ENCODE measurements at places on chromosomes 12 and 14.

- DNase-seq, result no peak
Observed at GRCh38 chr14:69900603-69901002, 21.4 kb downstream of the SMOC1 start.

GRCh38 chr12:125981610-125982253 lies 916.5 kb downstream of the AACS start:
- no peak for DNase-seq

DNA sequence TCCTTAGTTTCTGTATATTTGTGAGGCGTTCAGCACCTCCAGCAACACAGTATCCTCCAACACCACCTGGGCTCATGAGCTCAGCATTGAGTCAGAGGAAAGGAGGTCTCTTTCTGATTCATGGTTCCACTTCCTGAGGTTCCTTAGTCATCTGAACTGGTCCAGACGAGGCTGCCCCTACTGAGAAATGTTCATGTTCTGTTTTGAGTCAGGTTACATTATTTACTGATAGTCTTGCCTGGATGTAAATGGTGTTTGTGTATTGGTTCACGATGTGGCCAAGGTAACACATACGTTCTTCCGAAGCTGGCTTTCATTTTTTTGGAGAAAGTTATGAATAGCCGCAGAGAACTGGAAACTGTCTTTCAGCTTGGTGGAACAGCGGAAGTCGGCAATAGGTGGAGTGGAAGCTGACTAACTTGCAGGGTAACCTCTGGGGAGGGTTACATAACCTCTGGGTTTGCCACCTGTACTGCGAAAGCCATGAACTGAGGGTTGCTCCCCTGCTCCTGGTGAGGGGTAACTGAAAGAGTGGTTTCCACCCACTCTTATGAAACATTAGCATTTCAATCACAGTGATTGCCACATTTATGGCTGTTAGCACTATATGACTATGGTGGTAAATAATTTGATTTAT lies 42.2 kb upstream of the MANSC4 start:
- peak; percentile 77 for DNase-seq

DNA sequence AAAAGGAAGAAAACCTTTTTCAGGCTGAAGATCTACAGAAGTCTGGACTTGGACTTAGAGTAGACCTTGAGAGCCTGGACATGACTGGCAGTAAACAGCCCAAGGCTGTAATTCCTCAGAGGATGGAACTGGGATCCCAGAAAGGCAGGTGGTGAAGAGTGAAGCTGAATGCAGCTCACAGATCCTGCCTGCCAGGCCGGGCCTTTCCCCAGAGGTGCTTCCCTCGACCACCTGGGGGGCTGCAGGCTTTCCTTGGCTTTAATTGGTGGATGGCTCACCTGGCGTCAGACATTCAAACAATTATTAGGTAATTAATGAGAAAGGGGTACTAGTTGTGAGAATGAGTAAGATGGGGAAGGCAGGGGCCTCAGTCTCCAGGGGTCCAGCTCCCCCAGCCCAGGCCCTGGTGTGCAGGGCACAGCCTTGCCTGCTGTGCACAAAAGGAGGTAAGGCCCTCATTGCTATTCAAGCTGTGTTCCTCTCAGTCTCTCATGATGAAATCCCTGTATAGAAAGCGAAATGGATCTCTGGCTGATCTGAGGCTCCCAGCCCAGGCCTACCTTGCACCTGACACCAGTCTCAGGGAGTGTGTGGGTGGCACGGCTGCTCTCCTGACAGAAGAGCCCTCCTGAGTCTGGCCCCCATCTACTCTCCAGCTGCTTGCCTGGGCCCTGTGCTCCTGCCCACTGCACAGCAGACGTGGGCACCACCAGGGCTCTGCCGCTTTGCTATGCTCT lies 63.0 kb upstream of the TCL1A start:
- DNase-seq, result no peak

- no peak for DNase-seq
Observed at GRCh38 chr12:51836827-51837173, 11.7 kb downstream of the FIGNL2 start.

GRCh38 chr14:69364378-69364777 lies 33.7 kb downstream of the ERH start:
- DNase-seq, result no peak

DNA sequence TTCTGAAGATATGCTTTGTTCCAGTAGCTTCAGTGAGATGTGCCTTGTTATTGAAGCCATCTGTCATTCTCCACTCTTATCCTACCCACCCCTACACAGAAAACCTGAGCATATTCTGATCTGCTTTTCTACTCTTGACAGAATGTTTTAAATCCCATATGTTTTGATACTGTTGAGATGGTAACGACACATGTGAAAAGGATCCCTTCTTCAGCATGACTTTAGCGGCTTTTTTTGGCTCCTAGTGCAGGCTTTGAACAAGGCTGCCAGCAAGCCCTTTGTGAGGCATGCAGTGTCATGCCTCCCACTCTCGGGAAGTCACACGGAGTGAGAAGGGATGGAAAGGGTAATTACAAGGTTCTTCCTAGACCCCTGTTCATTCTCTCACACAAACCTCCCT lies 228.8 kb upstream of the RGS6 start:
- peak; percentile 47 for DNase-seq

GRCh38 chr12:52043386-52044212 lies 7.6 kb upstream of the NR4A1 start:
- DNase-seq, result no peak

DNA sequence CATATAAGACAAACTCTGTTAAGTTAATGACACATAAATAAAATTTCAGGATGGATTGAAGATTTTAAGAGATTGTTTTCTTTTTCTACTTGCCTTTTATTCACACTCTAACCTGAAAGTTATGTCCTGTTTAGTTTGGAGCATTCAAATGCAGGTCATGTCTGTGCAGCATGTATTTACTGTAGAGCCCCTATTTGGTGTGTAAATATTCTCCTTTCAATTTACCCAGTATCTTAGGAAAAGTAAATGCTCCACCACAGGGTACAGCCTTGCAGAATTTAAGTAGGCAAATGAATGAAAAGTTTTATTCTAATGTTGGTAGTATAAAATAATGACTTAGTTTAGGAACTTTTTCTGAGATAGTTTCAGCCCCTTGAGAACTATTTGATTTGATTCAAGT lies 6.2 kb upstream of the DCN start:
- DNase-seq, result no peak

DNA sequence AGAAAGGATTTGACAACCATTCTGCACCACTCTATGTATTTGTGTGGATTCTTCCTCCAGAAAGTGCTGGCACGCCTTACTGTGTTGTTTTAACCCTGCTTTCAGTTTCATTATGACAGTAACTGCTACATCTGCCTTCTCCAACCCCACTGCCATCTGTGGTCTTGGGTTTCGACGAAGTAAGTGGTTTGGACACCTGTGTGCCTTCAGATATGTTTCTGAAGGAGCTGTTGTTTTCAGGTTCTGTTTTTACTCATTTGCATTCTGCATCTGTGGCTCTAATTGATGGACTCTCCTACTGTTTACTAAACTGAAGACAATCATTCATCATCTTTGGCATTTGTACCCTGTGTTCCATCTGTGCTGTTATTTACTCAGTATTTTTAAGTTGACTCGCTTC lies 4.1 kb downstream of the TSHR start:
- no peak for DNase-seq

- peak; percentile 68 for DNase-seq
Observed at GRCh38 chr12:110639336-110640141, 25.6 kb downstream of the TCTN1 start.
